Stimulated activated CD4-positive, alpha-beta T cell treated with anti-CD3 and anti-CD28 coated beads, TNF-alpha, amount 100 ng/mL, for 48 hours (primary cell): ENCODE measurements at places on chromosomes 12 and 14.

GRCh38 chr12:58712976-58713375 is 207.3 kb downstream of the LRIG3 start:
- DNase-seq, result no peak

GRCh38 chr14:57293866-57294837 is 25.4 kb downstream of the AP5M1 start:
- DNase-seq, result no peak

DNA sequence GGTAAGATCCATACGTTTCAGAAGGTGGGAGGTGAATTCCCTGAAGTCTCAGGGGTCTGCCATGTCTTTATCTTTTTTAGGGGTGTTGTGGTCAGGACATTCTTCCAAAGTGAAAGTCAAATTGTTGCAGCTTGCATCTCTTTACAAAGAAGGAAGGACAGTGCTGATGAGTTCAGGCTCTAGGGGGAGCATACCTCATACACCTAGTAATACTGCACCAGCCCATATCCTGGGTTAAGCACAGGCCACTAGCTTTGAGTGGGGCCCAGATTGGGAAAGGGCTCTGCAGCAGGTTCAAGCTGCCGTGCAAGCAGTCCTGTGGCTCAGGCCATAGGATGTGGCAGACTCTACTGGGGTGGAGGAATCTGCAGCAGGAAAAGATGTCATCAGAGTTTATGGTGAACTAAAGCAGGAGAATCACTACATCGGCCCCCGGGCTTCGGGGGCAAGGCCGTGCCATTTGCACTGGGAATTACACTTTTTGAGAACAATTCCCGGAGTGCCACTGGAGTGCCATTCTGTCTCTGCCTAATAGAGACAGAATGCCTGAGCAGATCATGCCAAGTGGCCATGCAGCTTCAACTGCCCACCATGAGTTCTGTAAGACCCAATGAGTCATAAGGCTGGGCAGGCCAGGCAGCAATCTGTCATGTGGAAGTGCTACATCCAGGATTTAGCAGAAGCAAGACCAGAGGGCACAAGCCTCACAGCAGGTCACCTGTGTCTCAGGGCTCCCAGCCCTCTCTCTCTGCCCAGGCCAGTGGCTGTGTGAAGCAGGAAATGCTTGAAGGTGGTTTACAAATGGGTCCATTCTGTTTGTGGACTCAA is 32.3 kb downstream of the DIO3 start:
- DNase-seq, result no peak

GRCh38 chr12:95583933-95584332 is 32.7 kb upstream of the USP44 start:
- no peak for DNase-seq

GRCh38 chr12:106685381-106685780 is 89.1 kb upstream of the RIC8B start:
- DNase-seq, result no peak

GRCh38 chr12:58963844-58964243 is 43.5 kb upstream of the LRIG3 start:
- no peak for DNase-seq

- DNase-seq, result no peak
These were observed 100.4 kb downstream of the RFLNA start for GRCh38 chr12:124395284-124395752.

DNA sequence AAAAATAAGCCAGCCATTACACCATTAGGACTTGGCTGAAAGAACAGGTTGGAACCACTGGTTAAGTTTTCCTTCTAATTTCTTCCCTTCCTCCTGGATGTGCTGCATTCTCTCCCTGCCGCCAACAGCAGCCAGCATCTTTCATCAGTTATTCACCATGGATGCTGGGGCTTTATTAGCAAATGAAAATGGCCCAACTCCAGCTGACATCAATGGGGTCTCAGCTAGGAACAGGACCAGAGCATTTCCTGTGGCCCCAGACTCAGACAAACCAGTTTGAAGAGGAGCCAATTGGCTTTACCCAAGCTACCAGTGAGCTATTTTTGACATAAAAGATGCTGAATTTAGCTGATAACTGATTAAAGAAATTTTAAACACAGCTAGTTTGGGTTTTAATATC is 26.0 kb upstream of the TBX5 start:
- no peak for DNase-seq

- DNase-seq, result no peak
These were observed 76.1 kb downstream of the GALNT4 start for GRCh38 chr12:89448526-89448925.

GRCh38 chr12:75606151-75606550 is 94.7 kb upstream of the KRR1 start:
- no peak for DNase-seq
